Cerebellum (tissue), 4 donors: ENCODE measurements at places on chromosomes 1 and 21. TPM values are rescaled to one million over a fixed set of nuclear protein-coding genes. Genes with fewer than 3 reads are reported as not detected.

GRCh38 chr1:14964711-14965055 lies 188.9 kb upstream of the TMEM51 start:
- no peak for DNase-seq

- DNase-seq, result no peak
Observed at GRCh38 chr21:31022306-31022705, 16.0 kb downstream of the KRTAP19-8 start.

- DNase-seq, result no peak
Observed at GRCh38 chr1:227298512-227299240, 19.6 kb downstream of the CDC42BPA start.

GRCh38 chr1:115922801-115923200 lies 53.5 kb upstream of the SLC22A15 start:
- DNase-seq, result no peak

Gene ARV1
- total RNA-seq, result 14.3 TPM

Gene SYCP1
- not detected for total RNA-seq

DNA sequence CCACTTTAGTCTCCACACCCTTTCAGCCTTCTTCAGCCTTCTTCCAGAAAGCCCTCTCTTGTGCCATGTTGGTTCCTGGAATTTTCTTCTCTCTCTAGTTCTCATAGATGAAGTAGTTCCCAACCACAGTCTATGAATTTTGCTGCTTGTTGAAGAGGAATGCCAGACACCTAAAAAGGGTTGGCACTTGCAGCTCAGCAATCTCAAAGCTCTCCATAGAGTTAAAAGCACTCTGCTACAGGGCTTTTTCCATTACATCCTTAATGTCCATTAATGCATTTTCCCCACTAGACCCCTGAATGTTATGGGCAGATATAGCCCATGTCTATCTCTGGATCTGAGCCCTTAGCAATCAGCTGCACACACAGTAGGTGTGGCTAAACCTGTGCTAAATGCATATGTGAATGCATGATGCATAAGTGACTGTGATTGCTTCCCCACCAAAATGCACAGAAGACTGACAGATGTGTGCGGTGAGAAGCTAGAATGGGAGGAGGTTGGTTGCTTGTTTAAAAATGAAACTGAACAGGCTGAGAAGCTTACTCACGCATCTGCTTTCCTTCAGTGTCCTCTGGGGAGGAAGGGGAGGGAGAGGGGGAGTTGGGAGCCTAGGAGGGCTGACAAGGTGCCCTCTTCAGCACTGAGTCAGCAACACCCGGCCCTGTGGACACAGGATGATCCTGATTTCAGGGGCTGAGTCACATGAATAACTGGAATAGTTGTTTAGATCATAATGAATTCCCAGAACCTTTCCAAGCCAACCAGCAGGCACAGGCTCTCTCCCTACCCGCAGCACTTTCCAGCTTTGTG lies 146.1 kb upstream of the FGGY start:
- DNase-seq, result no peak

- no peak for DNase-seq
Observed at GRCh38 chr1:67601955-67602354, 83.0 kb upstream of the GADD45A start.

GRCh38 chr1:99963041-99963795 lies 6.6 kb upstream of the SLC35A3 start:
- no peak for DNase-seq

GRCh38 chr1:218314316-218314715 lies 29.2 kb downstream of the RRP15 start:
- no peak for DNase-seq

Gene CEP350
- total RNA-seq, result 70.0 TPM

Gene MASP2
- 0.18 TPM for total RNA-seq

DNA sequence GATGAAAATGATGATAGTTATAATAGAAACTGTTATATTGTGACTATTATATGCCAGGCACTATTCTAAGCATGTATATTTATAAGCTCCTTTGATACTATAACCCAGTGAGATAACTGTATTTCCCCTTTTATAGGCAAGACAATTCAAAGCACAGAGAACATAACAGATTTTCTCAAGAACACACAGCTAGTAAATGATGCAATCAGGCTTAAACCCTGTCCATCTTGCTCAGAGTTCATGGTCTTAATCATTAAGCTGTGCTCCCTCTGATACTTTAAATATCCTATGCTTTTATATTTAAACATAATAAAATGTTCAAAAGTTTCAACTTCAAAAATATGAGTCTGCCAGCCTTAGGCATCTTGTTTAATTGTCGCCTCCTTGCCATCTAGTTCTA lies 88.6 kb downstream of the PHTF1 start:
- DNase-seq, result no peak

DNA sequence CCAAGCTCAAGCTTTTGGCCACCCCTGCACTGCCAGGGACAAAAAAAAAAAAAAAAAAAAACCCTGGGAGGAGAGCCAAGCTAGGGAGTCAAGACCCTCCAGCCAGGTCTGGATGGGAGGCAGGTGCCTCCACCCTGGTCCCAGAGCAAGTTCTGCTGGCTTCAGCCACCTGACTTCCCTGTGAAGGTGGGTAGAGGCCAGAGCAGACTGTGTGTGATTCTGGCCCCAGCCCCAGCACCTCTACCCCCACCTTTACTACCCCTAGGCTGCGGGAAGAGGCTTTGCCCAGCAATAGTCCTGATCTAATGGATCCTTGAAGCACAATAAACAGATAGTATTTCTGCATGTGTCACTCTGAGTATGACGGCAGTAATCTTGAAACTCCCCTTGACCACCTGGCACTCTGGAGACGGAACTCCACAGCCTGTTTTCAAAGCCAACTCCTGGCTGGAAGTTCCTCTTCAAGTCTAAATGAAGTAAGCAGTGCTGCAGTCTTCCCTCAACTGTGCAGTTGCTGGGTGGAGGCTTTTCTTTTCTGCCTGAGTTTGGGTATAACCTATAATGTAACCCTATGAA lies 9.8 kb downstream of the PDZK1IP1 start:
- DNase-seq, result no peak

GRCh38 chr1:156461781-156462647 lies 38.6 kb downstream of the MEF2D start:
- DNase-seq, result no peak

- no peak for DNase-seq
Observed at GRCh38 chr1:85596947-85597346, 16.4 kb downstream of the CCN1 start.
